ENCODE measurements at places on chromosomes 2 and 18.
A peak's percentile ranks its signal among the peaks of the same experiment; 100 is the strongest.

- no peak for DNase-seq
Observed at GRCh38 chr2:30938196-30938595, 130.9 kb upstream of the CAPN13 start.

DNA sequence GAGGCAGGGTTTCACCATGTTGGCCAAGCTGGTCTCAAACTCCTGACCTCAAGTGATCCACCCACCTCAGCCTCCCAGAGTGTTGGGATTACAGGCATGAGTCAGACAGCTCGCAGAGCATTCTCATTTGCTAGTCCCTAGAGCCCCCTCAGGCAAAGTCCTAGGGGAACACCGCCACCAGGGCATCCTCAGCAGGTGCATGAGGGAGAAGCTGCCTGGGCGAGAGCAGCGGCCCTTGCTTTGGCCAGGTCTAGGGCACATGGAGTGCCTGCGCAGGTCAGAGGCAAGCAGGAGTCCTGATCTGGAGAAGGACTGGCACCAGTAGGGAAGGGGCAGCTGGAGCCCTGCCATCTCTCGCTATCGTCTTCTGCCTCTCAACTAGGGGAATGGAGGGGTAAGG, 32.4 kb downstream of the NGEF start:
- no peak for DNase-seq

DNA sequence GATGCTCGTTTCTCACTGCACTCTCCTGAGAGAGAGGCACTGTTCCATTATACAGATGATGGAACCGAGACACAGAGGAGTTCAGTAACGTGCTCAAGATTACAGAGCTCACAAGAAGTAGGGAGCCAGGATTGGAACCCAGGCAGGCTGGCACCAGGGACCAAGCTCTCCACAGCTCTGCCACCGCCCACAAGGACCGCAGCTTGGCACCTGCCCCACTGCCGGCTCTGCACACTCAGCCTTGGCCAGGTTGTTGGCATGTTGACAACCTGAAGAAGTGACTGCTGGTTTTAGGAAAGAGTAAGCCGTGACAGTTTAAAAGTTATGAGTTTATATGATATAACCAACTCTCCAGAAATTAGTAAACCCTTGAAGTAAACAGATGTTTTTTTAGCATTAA, 48.0 kb upstream of the ITM2C start:
- DNase-seq: no peak

- DNase-seq: no peak
Observed at GRCh38 chr18:50802141-50802540, 17.7 kb downstream of the MRO start.

DNA sequence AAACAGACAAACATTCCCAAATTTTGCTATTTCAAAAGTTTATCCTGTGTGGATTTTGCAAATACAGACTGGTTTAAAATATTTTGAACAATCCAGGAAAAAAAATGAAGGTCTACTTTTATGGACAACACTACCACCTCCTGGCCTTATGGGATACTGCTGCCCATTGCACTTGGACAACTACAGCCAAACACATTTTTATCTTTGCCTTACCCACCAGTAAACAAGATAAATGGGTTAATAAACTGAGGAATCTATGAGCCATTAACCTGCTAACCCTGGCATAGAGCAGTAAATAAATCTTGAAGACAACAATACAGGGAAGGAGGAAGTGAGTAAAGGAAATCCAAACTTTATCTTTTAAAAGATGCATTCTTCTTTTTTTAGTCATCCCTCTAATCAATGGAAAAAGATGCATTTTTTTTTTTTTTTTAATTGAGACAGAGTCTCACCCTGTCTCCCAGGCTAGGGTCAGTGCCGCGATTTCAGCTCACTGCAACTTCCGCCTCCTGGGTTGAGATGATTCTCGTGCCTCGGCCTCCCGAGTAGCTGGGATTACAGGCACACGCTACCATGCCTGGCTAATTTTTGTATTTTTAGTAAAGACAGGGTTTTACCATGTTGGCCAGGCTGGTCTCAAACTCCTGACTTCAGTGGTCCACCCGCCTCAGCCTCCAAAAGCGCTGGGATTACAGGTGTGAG, 2.1 kb upstream of the SPIRE1 start:
- peak; percentile 75 for DNase-seq

DNA sequence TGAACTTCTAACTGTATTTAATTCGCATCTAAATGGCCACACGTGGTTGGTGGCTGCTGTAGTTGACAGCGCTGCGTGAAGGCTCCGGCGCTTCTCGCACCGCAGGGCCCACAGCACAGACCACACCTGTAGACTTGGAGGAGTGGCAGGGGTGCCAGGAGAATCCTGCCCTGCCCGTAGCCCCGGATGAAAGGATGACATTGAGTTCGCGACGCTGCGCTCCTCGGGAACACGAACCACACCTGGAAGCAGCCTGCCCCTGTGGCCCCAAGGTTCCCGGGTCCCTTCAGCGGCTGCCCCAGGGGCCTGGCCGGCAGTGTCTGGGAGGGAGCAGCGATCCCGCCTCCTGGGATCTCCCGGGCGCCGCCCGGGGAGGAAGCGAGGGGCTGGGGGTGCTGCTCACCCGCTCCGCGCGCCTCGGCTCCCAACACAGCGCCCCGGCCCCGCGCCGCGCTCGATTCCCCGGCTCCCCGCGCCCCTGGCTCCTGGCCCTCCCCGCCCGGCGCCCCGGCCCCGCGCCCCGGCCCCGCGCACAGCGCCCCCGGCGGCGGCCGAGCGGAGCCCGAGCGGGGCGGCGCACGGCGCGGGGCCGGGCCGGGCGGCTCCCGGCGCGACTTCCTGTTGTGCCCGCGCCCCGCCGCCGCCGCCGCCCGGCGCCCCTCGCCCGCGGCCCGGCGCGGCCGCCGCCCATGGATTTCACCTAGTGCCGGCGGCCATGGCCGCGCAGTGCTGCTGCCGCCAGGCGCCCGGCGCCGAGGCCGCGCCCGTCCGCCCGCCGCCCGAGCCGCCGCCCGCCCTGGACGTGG, at the start of gene RNPEPL1:
Gene RNPEPL1, plus strand, starts transcription at position 613 of the 806 bp plus-strand sequence. Its CDS starts 103 bp downstream, at position 716.
- peak; percentile 64 for DNase-seq

- no peak for DNase-seq
Observed at GRCh38 chr2:72897785-72898584, 10.8 kb downstream of the SPR start.

DNA sequence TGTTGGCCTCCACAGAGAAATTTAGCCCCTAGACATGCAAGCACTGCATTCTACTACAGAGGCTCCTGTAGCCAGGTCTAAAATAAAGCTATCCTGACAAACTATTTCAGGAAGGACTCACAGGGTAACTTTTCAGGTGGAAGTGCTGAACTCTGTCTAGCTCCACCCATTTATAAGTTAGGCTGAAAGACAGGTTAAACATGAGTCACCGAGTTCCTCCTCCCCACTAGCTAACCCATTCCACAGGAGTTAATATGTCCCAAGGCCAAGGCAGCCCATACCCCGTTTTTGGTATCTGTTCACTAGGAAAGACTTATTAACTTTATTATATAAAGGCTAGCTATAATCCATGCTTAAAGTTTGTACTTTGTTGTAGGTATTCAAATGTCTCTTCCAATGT, 3.5 kb downstream of the CWC22 start:
- DNase-seq: no peak

- no peak for DNase-seq
Observed at GRCh38 chr2:45984896-45985473, 312.2 kb upstream of the EPAS1 start.

- peak; percentile 96 for DNase-seq
Observed at GRCh38 chr2:150487537-150488429, at the start of gene RND3. RND3 (minus strand) TSS chr2:150487667; CDS start chr2:150487417, 250 bp downstream.

DNA sequence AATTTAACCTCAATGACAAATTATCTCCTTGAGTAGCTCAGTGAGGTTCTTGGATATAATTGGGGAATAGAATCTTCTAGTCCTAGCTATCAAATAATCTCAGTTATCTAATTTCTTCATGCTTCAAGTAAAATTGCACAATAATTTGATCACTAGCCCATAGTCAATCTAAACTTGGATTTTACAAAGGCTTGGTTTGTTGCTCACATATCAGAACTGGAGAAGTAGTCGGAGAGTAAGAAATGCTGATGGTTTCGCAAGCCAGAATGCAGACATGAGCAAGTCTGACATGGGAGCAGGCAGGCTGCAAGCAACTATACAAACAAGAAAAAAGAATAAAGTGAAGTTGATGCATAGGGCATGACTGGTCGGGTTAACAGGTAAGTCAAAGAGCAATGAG, 11.7 kb upstream of the PDE11A start:
- no peak for DNase-seq

DNA sequence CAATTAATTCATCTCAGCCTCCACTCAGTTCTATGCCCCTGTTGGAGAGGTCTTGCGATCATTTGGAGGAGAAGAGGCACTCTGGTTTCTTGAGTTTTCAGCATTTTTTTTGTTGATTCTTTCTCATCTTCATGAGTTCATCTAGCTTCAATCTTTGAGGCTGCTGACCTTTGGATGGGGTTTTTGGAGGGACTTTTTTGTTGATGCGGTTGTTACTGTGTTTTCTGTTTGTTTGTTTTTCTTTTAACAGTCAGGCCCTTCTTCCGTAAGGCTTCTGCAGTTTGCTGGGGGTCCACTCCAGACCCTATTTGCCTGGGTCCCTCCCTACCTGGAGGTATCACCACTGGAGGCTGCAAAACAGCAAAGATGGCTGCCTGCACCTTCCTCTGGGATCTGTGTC, 149.9 kb upstream of the RBBP8 start:
- no peak for DNase-seq

DNA sequence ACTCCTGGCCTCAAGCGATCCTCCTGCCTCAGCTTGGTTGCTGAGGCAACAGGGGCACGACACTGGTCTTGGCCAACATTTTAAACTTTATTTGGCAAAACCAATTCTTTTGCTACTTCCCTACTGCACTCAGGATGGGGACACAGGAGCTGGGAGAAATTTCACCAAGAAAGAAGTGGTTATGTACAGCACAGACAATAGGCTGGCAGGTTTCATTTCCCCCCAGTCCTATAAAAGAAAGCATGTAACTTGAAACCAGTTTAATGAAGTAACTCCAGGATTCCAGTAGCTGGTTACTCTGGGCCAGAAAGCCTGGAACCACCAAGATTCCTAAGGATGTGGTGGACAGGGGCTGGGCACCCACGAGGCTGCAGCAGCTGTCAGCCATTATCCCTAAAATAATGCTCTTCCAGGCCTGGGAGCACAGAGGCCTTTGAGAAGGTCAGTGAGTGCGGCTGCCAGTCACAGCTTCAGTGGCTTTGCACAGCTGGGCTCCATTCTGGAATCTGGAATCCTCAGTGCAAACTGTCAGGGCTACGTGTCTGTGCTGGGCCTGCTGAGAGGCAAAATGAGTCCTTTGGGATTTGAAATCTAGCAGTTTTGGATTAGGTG, 142.3 kb upstream of the ITGA6 start:
- no peak for DNase-seq

- peak; percentile 57 for DNase-seq
Observed at GRCh38 chr18:27062802-27063201, 122.3 kb downstream of the CHST9 start.

DNA sequence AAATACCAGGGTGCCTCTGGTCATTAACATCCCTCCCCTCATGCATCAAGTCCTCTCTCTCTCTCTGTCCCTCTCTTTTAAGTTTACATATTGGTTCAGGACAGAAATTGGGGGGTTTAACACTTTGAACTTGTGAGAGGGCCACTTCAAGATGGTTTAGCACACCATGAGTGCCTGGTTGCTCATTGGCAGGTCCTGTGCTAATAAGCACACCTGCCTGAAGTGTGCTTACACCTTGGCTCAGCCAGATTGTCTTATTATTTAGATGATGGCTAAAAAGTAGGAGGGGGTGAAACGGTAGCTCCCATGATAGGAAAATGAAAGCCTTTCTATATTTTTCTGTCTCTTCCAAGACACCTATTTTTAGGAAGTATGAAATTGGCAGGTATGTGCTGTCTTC, 205.8 kb downstream of the ARL6IP6 start:
- no peak for DNase-seq

- DNase-seq: peak; percentile 46
Observed at GRCh38 chr18:62828091-62828640, 112.8 kb downstream of the PHLPP1 start.

DNA sequence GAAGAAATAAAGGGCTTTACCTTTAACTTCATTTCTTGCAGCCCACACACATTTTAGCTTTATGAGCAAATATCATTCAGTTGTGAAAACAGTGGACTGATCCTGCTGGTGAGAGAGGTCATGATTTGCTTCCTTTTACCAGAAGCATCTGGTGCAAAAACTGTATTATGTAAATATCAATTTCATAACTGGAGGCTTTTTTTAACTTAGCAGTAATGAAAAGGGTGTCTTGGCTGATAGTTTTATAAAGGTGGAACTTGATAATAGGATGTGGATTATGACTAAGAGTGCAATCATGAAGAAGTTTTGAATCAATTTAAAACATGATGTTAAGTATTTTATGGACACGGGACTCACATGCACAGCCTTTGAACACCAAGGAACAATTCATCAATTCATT, 304.4 kb downstream of the GULP1 start:
- no peak for DNase-seq

GRCh38 chr2:133581010-133581760, 12.9 kb upstream of the NCKAP5 start:
- no peak for DNase-seq

DNA sequence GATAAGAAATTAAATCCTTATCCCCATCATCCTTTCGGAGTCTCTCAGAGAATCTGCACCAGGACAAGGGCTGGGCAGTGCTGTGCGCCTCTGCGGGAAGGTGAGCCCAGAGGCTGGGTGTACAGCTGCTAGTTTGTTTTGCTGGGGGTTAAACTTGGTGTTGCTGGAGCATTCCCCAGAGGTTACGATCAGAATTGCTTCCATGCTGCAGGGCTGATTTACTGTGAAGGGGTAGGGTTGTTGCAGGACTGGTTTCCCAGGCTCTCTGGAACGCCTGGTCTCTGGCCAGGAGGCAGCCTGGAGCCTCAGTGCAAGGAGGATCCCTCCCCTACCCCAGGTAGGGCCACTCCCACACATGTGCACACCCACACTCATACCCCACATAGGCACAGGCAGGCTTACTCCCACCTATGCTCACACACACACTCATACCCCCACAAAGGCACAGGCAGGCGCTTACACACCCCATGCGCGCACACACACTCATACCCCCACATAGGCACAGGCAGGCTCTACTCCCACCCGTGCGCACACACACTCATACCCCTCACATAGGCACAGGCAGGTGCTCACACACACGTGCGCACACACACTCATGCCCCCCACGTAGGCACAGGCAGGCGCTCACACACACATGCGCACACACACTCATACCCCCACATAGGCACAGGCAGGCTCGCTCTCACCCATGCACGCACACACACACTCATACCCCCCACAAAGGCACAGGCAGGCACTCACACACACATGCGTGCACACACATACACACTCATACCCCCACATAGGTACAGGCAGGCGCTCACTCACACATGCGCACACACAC, 11.3 kb downstream of the CNNM4 start:
- no peak for DNase-seq

- DNase-seq: no peak
Observed at GRCh38 chr2:109347626-109348025, 218.6 kb downstream of the SH3RF3 start.
